ENCODE measurements at places on chromosomes 6 and 20. TPM values are rescaled to one million over a fixed set of nuclear protein-coding genes. Genes with fewer than 3 reads are reported as not detected.

DNA sequence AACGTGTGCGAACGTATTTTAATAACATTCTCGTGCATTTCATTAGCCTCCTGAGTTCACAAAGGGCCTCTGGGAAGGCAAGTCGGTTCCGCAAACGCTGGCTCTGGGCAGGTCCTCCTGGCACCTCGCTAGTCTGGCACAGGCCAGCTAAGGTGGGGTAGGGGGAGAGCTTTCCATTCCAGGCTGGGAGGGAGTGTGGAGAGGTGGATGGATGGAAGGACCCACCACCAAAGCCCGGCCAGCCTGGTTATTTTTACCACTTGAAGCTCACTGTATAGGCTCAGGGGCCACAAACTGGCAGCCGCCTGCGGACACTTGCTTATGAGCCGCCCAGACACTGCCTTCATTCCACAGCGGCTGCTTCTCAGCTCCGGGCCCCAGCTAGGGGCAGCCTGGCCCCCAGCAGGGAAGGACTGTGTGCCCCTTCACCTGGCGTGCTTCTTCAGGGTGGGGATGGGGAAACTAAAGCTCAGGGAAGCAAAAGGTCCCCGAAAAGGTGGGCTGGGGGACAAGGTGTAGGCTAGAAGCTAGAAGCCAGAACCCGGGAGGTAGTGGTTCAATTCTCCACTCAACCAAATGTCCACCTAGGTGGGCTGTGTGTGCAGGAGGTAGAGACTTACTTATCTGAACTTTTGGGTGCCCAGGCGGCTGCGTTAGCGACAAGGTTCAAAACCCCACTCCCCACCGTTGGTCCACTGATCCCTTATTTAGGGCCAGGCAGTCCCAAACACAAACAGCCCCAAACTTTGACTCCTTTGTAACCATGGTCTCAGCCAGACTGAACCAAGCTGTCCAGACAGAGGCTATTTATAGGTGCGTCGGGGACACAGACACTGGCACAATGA, 1.7 kb downstream of the PMEPA1 start:
- DNase-seq = peak; percentile 30

DNA sequence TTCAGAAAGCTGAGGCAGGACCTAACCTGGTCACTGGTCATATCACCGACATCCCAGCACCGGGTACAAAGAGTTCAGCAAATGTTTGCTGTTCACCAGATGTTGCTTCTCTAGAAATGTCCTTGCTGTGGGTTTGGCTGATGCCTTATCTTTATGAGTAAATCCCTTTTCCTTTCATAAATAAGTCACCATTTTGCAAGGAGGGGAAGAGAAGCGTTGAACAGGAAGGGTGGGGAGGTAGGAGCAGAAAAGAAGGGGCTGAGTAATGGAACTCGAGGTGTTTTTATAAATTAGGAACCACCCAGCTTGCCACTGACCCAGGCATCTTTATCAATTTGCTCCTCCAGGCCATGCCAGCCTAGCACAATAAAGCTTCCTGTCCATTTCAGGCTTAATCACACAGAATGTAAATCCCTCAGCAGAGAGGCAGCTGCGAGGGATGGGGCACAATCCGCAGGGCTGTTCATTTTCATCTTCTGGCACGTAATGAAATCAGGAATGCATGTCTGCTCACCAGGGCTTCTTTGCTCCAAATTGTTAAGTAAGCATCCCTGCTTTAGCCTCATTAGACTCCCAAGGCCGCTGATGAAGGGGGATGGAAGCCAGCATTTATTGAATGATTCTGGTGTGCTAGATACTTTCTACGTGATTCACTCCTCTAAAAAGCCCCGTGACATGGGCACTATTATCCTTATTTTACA, 371.9 kb upstream of the CHD6 start:
- DNase-seq = no peak

- no peak for DNase-seq
Measured at GRCh38 chr20:37911838-37912281, 8.9 kb downstream of the VSTM2L start.

GRCh38 chr20:3710703-3711483, 1.5 kb downstream of the SIGLEC1 start:
- peak; percentile 56 for DNase-seq

- no peak for DNase-seq
Measured at GRCh38 chr20:34831936-34832335, 6.5 kb upstream of the NCOA6 start.

DNA sequence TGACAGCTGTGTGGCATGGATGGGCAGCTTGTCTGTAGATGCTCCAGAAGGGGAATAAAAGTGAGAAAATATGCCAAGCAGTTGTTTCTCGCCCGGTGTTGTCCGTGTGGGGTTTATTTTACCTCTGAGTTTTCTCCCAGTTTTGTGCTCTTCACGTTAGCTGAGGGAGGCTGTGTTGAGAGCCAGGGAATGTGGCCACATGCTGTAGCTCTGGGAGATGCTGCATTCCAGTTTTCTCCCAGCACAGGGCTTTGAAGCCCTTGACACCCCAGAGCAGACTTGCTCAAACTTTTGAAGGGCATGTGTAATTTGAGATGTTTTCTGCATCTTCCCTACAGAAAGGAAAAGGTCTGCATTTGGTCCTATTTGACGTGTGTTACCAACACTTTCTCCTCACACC, 67.7 kb downstream of the RREB1 start:
- DNase-seq = no peak

The UNC93A gene
- not detected for total RNA-seq

The CLPSL2 gene
- not detected for total RNA-seq

The C6orf58 gene
- total RNA-seq = not detected

The SLC4A11 gene
- total RNA-seq = not detected

The DZANK1 gene
- 1.6 TPM for total RNA-seq
